ELF-1 (cell line): ENCODE measurements at places on chromosomes 13 and 19.

DNA sequence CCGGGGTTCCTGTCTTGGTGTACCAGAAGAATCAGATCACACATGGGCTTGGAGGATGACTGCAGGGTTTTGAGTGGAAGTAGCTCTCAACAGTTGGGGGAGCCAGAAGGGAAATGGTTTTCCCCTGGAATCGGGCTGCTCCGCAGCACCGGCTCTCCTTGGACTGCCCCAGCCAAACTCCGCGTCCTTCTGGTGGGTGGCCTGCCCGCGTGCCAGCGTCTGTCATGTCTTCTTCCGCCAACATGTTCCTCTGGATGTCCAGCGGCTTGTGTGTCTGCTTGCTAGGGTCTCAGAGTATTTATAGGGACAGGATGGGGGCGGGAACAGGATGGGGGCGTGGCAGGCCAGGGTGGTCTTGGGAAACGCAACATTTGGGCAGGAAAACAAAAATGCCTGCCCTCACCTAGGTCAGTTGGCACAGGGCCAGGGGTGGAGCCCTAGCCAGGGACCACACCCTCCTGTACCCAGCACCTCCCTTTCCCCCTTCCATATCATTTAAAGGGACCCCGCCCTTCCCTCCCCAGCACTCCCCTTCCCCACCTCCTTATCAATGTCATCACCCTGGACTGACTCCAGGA, 1.3 kb upstream of the ZNF30 start:
- DNase-seq = no peak

- DNase-seq = no peak
Measured at GRCh38 chr13:54950546-54950945, 1921.9 kb downstream of the OLFM4 start.

GRCh38 chr13:52659340-52659739, 6.7 kb downstream of the SUGT1 start:
- DNase-seq = no peak

GRCh38 chr13:32811297-32811800, 204.9 kb upstream of the KL start:
- DNase-seq = peak; percentile 58

DNA sequence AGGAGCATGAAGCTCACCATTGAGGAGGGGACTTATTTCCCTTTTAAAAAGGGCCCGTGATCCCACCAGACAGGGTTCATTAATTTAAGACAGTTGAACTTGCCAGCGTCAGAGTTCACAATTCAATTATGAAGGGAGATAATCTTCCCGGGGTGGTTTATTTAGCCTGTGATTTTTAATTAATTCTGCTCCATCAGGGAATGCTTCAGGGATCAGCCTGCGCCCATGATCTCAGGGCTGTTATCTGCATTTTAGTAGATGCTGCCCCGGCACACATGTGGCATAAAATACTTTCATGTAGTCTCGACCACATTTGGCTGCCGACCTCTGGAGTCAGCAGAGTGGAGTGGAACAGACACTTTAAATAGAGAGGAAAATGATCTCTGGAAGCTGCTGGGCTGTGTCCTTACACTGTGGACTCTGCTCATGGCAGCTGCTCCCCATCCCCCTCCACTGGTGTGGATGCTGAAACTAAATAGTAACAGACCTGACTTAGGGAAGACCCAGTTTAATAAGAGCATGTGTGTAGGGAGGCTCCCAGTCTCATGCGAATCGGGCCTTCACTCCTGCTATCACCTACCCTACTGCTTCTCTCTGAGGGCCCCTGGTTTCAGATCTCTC, 256.9 kb downstream of the TEX29 start:
- no peak for DNase-seq

DNA sequence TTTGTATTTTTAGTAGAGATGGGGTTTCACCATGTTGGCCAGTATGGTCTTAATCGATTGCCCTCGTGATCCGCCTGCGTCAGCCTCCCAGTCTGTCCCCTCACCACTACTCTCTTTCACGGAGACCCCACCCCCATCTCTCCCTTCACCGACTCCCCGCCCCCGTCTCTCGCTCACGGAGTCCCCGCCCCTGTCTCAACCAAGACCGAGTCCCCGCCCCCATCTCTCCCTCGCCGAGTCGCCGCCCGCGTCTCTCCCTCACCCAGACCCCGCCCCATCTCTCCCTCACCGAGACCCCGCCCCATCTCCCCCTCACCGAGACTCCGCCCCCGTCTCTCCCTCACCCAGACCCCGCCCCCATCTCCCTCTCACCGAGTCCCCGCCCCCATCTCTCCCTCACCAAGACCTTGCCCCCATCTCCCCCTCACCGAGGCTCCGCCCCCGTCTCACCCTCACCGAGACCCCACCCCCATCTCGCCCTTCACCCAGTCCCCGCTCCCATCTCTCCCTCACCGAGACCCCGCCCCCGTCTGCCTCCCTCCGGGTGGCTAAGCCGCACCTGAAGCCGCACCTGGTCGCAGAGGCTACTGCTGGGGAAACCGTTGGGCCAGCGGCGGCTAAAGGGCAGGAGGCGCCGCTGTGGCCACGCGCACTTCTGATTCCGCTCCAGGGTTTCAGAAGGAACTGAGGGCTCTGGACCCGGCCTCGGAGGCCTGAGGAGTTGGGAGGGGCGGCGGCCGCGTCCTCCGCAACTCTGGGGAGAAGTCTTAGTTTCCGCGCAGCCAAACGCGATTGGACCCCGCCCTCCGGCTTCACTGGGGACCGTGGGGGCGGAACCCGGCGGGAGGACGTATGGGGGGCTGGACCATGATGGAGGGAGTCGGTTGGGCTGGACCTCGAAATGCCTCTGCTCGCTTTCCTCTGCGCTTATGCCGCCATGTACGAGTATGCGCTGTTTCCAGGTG, 17.1 kb upstream of the ZNF846 start:
- peak; percentile 94 for DNase-seq

- DNase-seq = peak; percentile 31
Measured at GRCh38 chr13:20206065-20206697, 13.4 kb upstream of the GJB2 start.

DNA sequence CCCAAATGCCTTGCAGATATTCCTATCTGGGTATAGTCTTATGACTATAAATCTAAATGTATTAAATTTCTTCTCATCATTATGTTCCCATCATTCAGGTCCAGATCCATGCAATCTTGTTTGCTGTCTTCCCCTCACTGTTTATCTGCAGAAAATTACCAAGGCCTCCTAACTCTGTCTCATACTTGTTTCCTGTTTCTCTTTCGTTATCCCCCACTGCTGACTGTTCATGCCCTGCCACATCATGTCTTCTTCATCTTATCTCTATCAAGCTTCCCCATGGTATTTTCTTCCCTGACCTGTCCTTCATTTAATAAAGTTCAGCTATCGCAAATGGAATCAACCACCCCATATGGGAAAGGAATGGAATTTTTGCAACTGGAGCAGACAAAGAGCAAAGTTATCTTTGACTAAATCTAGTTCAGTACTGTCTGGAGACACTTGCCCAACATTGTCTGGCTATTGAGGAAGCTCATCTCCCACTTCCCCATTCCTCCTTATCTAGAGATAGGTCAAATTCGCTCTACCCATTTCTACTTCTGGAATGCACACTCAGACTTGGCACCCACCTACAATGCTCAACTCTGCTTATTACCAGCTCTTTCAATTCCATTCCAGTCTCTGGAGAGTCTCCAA, 1358.1 kb downstream of the EFNB2 start:
- no peak for DNase-seq

GRCh38 chr13:101751488-101751887, 299.0 kb downstream of the ITGBL1 start:
- DNase-seq = peak; percentile 53

GRCh38 chr13:113451951-113452421, 1.3 kb downstream of the ADPRHL1 start:
- DNase-seq = no peak

- DNase-seq = no peak
Measured at GRCh38 chr13:110942248-110942981, 27.5 kb upstream of the ANKRD10 start.
